ENCODE measurements at places on chromosomes 13 and 19.

- DNase-seq, result peak; percentile 4
Observed at GRCh38 chr19:8811315-8812172, 20.6 kb downstream of the ZNF558 start.

GRCh38 chr19:45547965-45548609, 36.5 kb downstream of the OPA3 start:
- DNase-seq, result peak; percentile 31

- no peak for DNase-seq
Observed at GRCh38 chr19:39908803-39909202, 25.6 kb downstream of the FCGBP start.

DNA sequence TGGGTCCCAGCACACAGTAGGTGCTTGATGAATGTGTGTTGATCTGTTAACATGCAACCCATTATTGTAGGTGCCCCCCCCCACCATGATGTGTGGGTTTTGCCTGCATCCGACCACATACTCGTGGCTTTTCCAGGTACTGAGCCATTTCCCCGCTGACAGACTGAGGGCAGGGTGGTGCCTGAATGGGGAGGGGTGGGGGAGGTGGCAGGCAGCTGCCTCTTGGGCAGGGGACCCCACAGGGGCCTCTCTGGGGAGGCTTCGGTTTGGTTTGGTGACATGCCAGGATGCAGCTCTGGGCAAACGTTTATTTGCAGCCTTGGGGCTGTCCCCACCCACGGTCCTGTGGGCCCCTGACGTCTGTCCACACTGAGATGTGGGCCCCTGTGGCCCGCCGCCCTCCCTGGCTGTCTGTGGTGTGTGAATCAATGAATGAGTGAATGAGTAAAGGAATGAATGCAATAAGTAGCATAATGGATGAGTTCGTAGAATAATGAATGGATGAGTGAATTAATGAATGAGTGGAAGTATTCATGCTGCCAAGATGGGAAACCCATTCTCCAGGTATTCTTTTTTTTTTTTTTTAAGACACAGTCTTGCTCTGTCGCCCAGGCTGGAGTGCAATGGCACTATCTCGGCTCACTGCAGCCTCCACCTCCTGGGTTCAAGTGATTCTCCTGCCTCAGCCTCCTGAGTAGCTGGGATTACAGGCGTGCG, 9.0 kb upstream of the JUND start:
- no peak for DNase-seq

- no peak for DNase-seq
Observed at GRCh38 chr19:16978839-16979802, 47.5 kb downstream of the CPAMD8 start.

GRCh38 chr13:112443191-112443994, 67.2 kb downstream of the SPACA7 start:
- no peak for DNase-seq

DNA sequence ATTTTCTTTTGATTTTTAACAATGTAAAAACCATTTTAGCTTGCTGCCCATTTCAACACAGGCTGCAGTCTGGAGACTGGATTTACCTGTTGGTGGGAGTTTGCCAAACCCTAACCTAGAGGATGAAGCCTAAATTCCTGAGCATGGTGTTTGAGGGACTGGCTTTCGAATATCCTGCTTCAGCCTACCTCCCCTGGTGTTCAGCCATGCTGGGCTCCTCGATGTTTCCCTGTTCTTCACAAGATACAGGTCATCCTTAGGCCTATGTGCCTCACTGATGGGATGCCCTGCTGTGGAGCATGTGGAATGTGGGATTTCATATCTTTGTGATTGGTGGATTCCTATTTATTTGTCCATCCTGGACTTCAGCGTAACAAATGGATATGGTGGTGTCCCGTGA, 20.4 kb upstream of the ERCC5 start:
- no peak for DNase-seq

- DNase-seq, result no peak
Observed at GRCh38 chr13:36796052-36796451, 23.0 kb upstream of the RFXAP start.

DNA sequence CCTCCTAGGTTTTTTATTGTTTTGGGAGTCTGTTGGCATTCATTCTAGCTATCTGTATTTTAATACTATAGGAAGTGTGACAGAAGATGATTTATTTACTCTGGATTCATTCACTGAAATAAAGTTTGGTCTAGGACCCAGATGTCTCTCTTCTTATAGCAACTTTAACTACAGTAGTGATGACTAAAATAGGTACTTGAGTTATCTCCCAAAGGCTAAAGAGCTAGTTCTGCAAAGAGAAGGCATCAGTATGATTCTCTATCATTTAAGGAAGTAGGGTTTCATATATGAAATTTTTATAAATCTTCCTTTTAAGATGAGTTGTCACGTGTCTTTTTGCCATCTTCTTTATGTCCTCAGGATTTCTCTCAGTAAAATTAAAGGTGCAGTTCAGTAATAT, 507.4 kb downstream of the KCTD12 start:
- DNase-seq, result no peak

DNA sequence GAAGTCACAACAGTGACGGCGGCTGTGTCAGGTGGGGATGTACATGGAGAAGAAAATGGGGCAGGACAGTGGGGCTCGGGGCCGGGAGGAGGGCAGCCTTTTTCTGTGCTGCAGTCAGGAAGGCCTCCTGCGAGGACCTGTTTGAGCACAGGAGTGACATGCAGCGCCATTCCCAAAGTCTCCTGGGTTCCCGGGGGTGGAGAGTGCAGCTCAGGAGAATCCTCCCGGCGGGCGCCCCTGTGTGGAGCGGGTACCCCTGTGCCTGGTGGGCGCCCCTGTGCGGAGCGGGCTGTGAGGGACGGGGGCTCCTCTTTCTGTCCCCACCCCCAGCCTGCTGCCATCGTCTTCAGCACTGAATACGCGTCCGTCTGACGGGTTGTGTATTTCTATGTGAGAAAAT, 62.4 kb downstream of the ATP11A start:
- no peak for DNase-seq

DNA sequence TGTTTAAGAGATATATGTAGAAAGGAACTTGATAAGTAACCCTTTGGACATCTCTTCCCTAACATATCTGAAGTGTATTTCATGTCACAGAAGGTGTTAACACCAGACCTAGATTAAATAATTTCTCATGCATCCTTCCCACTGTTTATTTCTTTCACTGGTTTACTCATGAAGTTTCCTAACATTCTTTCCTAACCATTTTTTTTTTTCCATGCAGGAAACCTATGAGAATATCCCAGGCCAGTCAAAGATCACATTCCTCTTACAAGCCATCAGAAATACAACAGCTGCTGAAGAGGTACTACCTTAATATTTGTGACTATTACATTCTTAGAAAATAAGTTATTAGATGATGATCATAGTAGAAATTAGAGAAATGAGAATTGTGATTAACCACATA, 28.8 kb downstream of the IPO5 start:
- peak; percentile 56 for DNase-seq

- DNase-seq, result no peak
Observed at GRCh38 chr13:44574466-44574855, 1.7 kb downstream of the TSC22D1 start.

GRCh38 chr19:40245506-40246128, 19.1 kb upstream of the CCNP start:
- DNase-seq, result no peak

DNA sequence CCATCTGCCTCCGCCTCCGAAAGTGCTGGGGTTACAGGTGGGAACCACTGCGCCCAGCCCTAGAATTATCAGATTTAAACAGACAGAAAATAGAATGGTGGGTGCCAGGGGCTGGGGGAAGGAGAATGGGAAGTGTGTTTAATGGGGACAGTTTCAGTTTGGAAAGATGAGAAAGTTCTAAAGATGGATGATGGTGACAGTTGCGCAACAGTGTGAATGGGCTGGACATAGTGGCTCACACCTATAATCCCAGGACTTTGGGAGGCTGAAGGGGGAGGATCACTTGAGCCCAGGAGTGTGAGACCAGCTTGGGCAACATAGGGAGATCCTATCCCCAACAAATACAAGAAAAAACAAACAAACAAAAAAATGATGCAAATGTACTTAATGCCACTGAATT, 15.9 kb downstream of the KANK2 start:
- no peak for DNase-seq

GRCh38 chr13:29507356-29507755, 88.1 kb downstream of the SLC7A1 start:
- peak; percentile 53 for DNase-seq

- DNase-seq, result peak; percentile 20
Observed at GRCh38 chr13:34833562-34834182, 108.4 kb upstream of the NBEA start.

- DNase-seq, result no peak
Observed at GRCh38 chr13:75904012-75904411, 267.9 kb downstream of the LMO7 start.

- no peak for DNase-seq
Observed at GRCh38 chr19:31073485-31074198, 275.6 kb downstream of the TSHZ3 start.

DNA sequence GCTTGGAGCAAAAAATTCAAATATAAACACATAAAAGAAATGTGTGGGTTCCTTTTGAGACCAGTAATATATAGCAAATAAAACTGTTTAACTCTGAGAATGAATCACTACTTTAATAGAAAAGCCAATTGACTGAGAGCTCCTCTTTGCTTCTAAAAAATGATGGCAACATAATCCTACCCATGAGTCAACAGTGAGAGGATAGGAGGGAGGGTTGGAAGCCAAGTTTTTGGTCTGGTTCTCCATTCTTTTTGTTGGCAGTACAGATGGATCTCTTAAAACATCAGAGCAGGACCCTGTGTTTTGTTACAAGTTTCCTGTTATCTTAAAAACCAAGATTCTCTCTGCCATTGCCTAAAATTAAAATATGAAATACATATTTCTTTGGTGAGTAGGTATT, 50.0 kb upstream of the POSTN start:
- DNase-seq, result peak; percentile 56

DNA sequence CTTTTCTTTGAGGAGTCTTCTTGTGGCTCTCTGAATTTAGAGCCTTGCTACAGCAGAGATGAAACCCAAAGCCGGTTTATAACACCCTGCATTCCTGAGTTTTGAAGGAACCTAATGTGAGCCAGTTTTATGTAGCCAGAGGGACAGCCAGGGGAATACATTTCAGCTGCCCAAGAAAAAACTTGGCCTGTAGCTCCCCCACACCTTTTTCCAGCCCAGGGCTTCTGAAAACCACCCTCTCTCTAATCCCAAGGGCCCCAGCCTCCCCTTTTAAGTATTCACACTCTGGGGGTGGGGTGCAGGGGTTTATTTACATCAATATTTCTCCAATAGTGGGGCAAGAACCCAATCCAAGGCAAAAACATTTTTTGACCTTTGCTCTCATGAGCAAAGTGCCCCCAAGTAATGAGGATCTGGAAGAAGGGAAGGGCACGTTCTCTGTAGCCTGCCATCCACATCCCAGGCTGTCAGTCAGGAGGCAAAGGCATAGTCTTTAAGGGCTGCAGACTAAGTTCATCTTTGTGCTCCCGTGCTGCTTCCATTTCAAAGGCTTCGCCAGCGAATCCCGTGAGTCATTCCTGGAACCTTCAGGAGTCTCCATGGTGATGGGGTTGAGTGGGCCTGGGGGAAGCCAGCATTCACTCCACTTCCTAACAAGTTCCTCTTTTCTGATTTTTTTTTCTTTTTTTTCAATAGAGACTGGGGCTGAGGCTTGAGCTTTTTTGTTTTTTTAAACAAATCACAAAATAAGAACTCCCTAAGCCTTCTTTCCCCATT, 33.2 kb upstream of the MEDAG start:
- DNase-seq, result peak; percentile 82

- DNase-seq, result no peak
Observed at GRCh38 chr19:10816691-10817090, 19.3 kb downstream of the TMED1 start.

GRCh38 chr13:51644654-51645053, 60.4 kb downstream of the WDFY2 start:
- peak; percentile 73 for DNase-seq

- no peak for DNase-seq
Observed at GRCh38 chr19:55241143-55241934, 12.8 kb upstream of the TMEM86B start.

DNA sequence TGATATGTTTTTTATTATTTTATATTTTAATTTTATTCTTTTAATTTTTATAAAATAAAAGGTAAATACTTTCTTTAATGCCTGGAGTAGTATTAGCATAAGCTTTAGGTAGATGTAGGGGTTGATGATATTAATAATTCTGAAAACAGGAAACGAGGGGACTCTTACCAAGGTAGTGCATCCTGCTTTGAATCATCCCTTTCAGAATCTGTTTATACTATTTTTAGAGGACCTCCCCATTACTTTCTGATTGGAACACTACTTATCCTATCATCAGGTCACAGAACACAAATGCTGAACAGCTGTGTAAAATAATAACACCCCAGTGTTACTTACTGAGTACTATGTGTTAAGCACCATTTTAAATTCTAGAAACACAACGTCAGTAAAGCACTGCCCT, 27.3 kb downstream of the COG6 start:
- no peak for DNase-seq

Data from AG10803 (cell line).